ENCODE measurements at places on chromosomes 1 and 21.

GRCh38 chr1:110083866-110084226 lies 13.4 kb upstream of the ALX3 start:
- no peak for DNase-seq

DNA sequence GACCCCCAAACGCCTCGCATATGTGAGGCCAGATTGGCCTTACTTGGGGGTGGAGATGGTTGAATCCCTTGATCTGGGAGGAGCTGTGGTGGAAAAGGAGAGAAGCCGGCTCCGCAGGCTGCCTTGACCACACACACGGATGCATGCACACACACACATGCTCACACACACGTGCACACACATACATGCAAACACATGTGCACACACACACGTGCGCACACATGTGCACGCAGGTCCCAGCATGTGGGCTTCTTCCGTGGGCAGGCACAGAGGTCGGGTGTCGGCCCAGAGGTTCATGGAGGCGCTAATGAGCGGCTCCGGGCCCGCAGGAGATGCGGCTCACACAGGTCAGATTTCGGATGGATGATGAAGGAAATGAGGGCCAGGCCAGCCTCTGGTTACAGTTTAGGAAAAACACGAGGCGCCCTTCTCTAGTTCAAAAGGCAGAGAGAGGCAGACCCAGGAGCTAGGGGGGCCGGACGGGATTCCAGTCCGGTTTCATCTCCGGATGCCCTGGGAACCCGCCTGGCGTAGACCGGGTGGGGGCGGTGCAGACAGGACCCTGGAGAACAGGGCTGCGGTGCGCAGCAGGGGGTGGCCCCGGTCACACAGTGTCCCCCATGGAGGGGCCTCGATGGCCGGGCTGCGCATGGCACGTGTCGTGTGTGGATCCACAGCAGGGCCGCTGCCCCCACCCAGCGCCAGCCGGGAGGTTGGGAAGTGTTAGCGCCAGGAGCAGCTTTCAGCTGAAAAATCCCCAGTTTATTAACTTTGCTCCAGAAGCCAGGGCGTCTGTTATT lies 91.1 kb upstream of the ACTRT2 start:
- DNase-seq = no peak

GRCh38 chr1:116711263-116711840 lies 42.9 kb upstream of the CD2 start:
- peak; percentile 29 for DNase-seq

- DNase-seq = no peak
These were observed 80.7 kb downstream of the SMYD2 start for GRCh38 chr1:214361636-214362035.

DNA sequence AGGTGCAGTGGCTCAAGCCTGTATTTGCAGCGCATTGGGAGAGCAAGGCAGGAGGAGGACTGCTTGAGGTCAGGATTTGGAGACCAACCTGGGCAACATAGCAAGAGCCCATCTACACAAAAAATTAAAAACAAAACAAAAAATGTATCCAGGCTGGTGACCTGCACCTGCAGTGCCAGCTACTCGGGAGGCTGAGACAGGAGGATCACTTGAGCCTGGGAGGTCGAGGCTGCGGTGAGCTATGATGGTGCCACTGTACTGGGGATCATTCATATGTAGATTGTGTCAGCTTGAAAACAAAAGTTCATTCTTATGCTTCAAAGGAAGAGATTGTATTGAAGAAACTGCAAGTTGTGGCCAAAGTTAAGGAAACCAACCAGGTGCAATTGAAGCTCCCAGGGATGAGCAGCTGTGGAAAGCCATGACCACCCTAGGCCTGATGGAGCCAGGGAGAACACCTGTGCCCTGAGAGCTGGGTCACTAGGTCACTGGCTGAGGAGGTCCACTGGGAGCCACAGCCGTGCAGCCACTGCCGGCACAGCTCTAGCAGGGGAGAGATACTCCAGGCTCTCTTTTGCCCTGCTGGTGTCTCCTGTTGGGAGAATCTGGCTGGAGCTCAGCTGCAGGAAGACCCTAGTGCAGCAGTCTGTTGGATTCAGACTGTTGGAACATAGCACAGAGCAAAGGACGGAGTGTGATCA lies 13.3 kb upstream of the BRWD1 start:
- no peak for DNase-seq

DNA sequence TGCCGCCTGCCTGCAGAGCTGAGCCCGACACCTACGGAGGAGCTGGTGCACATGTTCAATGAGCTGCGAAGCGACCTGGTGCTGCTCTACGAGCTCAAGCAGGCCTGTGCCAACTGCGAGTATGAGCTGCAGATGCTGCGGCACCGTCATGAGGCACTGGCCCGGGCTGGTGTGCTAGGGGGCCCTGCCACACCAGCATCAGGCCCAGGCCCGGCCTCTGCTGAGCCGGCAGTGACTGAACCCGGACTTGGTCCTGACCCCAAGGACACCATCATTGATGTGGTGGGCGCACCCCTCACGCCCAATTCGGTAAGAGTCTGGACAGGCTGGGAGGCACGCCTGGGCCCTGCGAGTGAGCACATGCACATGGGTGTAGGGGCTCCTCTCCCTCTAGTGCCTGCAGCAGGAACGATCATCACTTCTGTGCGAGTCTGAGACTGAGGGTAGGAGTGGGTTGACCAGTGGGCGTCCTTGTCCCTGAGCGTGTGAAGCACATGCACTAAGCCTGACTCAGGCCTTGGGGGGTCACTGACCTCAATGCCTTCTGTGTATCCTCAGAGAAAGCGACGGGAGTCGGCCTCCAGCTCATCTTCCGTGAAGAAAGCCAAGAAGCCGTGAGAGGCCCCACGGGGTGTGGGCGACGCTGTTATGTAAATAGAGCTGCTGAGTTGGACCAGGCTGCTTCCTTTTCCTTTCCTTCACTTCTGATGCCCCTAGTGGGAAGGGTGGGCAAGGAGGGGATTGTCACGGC lies 6.9 kb downstream of the DMAP1 start:
- DNase-seq = no peak

DNA sequence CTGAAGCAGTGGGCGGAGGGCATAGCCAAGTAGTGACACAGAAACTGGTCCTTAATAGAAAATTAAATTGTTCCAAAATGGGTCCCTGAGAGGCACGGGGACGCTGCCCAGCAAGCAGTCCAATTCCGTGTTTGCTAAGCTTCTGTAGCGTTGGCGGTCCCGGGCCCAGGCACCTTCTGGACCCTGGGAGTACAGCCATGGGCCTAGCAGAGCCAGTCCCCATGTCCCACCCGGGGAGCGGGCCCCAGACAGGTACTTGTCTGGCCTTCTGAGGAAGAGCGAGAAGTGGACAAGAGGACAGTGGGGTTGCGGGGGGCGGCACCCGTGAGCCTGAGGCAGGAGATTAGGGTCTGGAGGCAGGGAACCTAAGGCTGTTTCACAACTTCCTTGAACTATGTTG lies 11.5 kb upstream of the CCDC27 start:
- no peak for DNase-seq

- DNase-seq = no peak
These were observed 10.5 kb downstream of the C1orf115 start for GRCh38 chr1:220700556-220701179.

DNA sequence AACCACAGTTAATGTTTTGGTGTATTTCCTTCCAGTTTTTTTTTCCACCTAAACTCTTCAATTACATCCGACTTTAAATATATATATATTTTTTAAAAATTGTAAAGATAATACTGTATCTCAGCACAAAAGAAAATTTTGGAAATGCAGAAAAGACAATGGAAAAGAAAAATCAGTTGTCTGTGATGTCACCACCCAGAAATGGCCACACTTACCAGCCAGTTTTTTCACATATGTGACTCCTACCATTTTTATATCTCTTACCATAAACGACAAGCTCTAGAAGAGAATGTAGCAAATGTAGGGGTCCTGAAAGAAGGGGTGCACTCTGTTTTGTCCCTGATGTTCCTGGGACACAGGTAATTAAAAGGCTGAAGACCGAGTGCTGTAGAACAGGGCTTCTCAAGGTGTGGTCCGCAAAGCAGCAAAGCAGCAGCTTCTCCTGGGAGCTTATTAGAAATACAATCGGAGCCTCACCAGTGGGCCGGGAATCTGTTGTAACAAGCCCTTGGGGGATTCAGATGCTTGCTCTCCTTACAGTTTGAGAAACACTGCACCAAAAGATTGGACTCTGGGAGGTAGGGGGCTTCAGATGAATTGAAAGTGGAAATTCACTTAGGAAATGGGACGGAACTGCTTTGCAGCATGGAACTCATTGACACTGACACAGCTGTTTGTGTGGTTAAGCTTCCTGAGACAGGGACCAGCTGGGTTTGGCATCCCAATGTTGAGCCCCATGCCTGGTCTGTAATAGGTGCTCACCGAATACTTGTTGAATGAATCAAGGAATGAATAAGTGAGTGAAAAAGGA lies 44.1 kb downstream of the ALPL start:
- peak; percentile 25 for DNase-seq

GRCh38 chr1:225882694-225883615 lies 775 bp upstream of the TMEM63A start:
- no peak for DNase-seq

DNA sequence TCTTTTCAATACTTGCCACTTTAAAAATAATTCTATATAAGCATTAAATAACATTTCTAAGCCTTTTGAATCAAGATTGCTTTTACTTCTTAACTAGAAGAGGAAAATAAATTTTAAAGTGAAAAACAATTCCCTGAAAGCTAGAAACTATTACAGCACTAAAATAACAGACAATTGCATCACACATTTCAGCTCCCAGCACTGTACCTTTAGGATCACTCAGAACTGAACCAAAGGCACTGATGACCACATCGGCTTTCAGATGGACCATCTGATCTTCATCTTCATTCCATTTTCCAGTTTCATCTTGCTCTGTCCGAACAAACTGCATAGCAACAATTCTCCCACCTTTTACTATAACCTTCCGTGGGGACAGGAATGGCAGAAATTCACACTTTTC lies 347.3 kb downstream of the DPYD start:
- no peak for DNase-seq

DNA sequence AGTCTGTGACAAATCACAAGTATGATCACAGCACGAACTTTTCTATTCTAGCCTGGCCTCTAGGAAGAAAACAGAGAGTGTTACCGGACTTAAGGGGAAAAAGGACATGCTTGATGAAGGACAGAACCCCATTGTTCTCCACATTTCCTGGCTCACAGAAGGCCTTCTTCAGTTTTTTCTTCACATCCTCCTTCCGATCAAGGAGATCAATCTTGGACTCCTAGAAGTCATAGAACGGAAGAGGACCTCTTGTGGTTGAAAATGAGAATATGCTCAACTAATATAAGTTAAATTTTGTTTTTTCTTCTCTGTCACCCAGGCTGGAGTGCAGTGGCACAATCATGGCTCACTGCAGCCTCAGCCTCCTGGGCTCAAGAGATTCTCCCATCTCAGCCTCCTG lies 30.3 kb downstream of the YARS1 start:
- DNase-seq = peak; percentile 27

DNA sequence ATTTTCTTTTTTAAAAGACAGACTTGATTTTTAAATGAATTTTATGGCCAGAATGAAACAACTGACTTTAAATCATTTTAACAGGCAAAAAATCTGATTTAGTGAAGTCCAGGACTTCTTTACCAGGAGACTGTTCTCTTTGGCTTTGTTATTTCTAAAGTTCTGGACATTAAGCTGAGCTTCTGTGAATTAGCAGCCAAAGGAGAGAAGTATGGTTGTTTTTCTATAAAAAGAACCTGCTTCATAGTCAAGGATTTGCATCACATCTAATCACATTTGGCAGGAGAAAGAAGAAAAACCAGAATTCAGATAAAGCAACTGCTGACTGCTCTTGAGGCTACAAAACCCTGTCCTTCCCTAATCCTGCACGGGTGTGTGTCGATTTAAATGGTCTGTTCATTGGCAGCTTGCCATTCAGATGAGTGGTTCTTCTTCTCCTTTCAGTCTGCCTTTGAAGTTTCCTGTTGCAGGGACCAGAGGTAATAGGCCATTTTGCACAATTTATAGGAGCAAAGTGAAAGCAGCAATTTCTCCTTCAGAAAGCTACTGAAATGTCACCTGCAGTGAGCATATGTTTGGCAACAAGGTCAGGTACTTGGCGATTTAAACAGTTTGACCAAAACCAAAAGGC lies 215.4 kb downstream of the OLFM3 start:
- DNase-seq = peak; percentile 64

GRCh38 chr1:205577874-205578658 lies 53.7 kb downstream of the ELK4 start:
- DNase-seq = peak; percentile 77

DNA sequence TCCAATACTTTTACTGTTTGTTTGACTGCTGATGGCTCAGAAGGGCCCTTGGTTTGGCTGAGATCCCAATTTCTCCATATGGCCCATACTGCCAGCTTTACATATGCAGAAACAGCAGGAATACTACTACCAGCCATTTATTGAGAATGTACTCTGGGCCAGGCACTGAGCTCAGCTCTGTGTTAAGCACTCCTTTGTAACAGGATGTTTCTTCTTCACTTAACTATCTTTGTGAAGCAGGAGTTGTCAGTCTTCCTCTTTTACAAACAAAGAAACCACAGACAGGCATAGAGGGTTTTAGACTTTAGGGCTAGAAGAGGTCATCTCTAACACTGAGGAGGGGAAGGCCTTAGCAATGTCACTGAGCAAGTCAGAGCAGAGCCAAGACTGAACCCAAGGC lies 8.3 kb downstream of the HMGCL start:
- no peak for DNase-seq

DNA sequence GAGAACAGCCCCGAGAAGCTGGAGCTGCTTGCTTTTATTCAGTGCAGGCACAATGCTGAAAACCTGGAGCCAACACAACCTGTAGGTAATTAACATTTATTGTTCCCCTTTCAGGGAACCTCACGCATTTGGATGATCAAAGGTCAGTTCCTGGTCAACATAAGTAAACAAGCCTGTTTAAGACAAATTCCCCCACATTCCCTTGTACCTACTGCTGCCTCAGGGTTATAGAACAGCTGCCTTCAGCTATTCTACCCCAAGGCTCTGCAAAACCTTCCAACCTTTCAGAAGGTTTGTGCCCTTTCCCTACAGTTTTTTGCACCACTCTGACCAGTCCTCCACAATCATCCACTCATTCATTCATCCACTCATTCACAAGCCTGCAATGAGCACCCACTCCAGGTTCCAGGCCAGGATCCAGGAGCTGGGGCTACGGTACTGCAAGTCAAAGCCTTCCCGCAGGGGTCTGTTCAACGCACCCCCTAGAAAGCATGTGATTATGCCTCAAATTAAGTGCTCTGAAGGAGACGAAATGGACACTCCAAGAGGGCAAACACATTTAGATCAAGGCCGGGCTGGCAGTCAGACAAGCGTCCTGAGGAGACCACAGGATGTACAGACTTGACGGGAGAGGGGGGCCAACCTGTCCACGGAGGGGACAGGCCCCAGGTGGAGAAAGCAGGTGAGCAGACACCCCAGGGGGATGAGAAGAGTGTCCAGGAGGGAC lies 683.9 kb downstream of the MATN1 start:
- DNase-seq = no peak

Data from NCI-H82 (cell line).